Lung (tissue), 17 donors: ENCODE measurements at places on chromosomes 2 and 18.

DNA sequence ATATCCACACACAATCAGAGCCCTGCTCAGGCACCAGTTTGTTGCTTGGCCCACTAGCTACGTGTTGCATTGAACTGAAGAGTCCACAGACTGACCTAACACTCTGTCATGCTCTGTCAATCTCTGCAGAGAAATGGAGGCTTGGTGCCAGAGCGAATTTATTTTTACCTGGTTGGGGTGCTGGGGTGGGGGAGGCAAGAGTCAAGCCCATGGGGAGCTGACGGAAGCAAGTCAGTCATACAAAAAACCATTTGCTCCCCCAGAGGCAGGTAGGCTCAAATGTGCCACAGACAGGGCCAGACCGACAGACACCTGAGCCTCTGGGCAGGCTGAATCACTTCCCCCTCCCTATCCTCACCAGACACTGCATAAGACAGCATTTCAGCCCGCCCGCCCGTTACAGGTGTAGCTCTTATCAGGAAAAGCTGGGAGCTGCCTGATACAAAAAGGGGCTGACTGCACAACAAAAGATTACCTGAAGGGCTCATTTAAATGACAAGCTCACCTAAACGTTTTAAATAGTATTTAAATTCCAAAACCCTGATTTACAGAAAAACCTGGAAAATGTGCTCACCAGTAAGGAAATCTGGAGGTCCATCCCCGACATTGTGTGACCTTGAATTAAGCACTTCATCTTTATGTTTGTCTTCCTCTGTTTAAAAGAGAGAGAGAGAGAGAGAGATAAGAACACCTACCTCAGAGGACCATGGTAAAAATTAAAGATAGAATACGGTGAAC is 2.1 kb upstream of the PCBP1 start:
- DNase-seq: peak; percentile 22

DNA sequence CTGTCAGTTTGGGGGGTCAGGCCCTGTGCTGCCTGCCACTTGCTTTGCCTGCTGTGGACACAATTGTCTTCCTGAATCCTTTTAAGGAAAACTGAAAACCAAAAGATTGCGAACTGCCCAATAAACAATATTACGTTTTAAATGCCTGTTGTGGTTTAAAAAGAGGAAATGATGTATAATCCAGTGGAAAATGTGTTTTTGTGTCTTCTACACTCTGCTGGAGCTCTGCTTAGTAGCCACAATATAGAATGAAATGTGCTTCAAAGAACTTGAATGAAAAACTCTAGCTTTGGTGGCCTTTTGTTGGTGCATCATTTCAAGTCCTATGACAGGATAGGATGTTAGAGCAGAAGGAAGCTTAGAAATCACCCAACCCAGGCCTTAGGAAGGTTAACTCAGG is 23.2 kb upstream of the CABYR start:
- DNase-seq: no peak

GRCh38 chr2:98185801-98186200 is 98.8 kb downstream of the VWA3B start:
- DNase-seq: no peak

- DNase-seq: peak; percentile 43
Observed at GRCh38 chr2:20190876-20191713, 33.8 kb downstream of the SDC1 start.

- peak; percentile 57 for DNase-seq
Observed at GRCh38 chr2:54503192-54503591, 47.1 kb downstream of the SPTBN1 start.

GRCh38 chr2:24461685-24462084 is 29.4 kb upstream of the NCOA1 start:
- DNase-seq: no peak

DNA sequence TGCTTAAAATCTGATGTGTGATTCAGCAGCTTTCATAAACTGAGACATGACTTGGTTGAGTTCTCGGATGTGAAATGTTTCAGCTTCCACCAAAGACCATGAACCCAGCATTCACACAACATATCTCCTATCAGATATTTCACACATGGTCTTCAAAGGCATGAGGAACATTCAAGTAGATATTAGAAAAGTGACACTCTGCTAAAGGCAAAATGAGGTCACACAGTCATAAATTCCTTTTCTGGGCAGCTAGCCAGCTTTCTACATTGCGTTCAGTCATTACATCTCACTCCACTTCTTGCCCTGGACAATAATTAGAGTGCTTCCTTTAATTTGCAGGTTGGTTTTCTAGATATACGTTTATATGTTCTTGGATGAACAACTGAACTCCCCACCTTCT is 96.7 kb downstream of the GAREM1 start:
- DNase-seq: peak; percentile 25

DNA sequence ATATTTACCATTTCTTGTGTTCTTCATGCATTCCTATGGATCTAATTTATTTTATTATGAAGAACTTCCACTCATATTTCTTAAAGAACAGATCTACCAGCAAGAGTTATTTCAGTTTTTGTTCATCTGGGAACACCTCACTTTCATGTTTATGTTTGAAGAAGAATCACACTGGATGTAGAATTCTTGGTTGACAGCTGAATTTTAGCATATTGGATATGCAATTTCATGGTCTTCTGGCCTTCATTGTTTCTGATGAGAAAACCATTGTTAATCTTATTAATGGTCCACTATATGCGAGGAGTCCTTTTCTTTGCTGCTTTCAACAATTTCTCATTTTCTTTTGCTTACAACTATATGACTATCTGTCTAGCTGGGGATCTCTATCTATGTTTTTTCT is 189.2 kb downstream of the UXS1 start:
- DNase-seq: no peak

- DNase-seq: no peak
Observed at GRCh38 chr2:174589334-174589733, 8.3 kb downstream of the WIPF1 start.

DNA sequence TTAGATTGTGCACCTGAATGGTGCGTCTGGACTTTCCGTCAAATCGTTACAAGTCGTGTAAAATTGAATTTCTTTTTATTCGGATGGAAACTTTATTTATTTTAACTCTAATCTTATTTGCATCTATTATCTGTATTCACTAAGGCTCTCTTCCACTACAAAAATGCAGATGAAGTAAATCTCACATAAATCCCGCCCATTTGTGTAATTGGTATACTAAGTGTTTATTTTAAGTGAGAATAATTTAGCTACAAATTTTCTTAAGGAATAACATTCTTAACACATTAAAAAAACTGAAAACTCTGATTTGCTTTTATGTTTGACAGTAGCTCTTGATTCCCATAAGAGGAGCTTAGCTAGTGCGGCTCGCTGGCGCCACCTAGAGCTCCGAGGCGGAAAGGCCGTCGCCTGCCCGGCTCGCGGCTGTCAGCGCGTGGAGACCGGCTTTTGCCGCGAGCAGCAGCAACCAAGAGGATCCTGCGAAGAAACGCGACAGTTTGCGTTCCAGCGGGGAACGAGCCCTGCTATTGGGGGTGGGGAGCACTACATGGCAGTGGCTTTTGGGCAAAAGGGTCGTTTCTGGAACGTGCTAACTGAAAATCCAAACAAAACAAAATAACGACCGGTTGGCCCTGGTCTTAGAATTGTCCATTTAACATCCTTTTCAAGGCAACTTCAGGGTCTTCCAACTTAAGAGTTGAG is 6.7 kb downstream of the SP9 start:
- peak; percentile 88 for DNase-seq

DNA sequence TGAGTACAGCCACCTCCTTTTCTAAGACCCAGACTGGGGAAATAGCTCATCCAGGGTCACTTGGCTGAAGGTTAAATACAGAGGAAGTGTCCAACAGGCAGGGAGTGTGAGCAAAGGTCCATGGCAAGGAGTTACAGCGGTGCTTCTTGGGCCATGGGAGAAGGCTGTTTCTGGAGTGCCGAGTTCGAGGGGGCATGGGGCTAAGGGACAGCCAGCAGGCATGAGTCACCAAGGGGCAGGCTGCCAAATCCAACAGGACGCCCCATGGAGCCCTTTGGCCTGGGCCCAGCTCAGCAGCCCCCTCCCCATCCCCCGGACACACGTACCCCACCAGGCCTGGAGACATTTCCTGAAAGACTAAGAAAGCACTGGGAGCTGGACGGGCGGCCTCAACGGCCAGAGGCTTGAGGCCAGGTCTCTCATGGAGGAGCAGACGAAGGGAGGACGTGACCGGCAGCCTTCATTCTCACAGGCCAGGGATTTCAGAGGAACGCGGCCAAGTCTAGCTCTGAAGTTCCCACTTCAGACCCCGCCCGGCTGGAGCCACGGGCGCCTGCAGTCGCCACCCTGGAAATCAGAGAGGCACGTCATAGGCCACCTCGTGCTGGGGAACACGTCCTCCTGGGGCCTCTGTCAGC is 160.4 kb downstream of the SMAD7 start:
- peak; percentile 60 for DNase-seq

GRCh38 chr2:220151341-220151740 is 523.9 kb downstream of the SLC4A3 start:
- DNase-seq: no peak

DNA sequence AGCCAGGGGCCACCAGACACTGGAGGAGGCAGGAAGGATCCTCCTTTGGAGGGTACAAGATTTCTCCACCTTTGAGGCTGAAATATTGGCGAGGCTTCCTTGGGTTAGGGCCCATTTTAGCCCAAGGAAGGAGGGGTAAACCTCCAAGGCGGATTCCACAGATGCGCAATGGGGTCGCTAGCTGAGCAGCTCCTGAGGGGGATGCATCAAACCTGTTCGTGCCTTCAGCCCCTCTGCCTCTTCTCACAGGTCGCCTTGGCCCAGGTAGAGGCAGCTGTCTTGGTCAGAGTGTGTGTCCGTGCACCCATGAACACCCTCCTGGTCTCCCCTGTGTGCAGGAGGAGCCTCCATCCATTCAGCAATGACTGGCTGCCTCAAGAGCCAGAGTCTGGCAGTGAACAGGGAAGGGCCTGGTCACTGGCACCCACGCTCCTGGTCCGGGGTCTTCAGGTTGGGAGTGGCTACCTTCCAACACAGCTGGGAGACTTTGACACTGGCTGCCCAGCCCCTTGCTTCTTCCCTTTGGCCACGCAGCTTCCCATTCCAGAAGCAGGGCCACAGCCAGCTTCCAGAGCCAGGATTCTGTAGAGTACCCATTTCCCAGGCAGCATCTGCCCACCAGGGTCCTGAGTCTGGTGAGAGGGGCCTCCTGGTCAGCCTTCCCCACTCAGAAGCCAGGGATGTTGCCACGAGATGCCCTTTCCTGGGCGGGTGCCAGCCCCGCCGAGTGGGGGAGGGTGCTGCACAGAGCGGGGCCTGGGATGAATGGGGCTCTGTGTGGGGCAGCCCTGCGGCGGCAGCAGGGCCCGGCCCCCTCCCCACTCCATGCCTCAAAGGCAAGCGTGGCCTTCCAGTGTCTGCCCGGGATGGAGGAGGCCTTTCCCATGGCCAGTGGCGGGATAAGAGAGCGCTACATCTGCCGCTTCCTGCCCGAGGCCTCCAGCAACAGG is 95.8 kb upstream of the GPC1 start:
- no peak for DNase-seq

DNA sequence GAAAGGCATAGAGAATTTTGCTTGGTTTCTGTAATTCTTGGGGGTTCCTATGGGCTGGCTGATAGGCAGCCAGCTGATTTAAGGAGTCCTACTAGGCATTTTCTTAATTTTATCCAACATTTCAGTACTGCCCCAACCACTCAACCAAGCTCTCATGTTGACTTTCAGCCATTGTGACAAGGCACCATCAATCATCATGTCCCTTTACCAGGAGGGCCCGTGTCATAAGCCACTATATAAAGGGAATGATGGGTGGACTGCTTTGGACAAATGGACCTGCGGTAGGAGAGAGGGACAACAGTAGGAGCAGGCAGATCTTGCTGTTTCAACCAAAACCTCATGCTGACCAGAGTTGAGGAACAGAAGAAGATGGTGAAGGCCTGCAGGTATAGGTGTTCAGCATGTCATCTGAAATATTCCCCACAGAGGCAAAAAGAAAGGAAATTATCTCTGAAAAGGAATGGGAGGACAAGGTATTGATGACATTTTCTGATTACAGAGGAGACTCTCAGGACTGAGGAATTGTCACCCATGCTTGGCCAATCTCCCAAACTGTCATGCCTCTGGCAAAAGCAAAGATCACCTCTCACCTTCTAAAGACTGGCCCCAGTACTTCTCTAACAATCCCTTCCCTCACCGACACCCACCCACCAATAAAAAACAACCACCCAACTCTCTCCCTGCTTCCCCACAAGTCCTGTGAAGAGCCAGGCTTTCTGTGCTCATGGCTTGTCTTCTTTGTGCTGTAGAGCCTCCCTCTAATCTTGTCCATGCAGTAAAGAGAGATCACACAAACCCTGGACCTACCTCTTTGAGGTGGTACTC is 10.9 kb upstream of the TNP1 start:
- no peak for DNase-seq

DNA sequence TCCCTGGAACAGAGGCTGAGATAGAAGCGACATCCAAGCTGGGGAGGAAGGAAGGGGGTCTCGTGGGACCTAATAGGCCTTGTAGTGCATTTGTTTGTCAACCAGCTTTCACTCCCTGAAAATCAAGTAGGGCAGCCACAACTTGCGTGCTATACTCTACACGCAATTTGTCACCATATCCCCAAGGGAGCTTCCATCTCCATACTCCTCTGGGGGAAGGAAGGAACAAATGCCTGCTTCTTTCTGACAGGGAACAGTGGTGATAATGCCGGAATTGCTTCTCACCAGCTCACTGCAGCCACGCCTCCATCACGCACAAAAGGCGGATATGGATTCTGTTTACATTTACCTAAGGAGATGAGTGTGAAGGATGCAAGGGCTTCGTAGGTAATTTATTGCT is 213.4 kb downstream of the TMEM163 start:
- DNase-seq: no peak

GRCh38 chr2:133434959-133435668 is 133.1 kb downstream of the NCKAP5 start:
- DNase-seq: no peak

- no peak for DNase-seq
Observed at GRCh38 chr18:74797577-74798151, 200.0 kb downstream of the ZNF407 start.

DNA sequence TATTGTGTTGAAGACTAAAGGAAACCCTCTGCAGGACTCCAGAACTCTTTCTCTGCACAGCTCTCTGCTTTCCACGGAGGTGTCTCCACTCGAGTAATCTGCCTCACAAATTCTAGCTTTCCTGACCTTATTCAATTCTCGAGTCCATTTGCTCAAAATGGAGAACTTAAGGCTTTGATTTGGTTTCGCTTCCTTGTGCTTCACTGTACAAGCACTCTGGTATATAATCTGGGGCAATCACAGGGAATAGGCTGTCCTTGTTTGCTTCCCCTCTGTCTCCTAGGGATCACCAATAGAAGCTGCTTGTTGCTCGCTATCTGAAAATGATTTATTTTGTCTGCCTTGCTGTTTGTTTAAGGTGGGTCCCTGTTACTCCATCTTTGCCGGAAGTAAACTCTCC is 129.1 kb upstream of the DOCK10 start:
- DNase-seq: no peak

- DNase-seq: no peak
Observed at GRCh38 chr2:8154936-8155335, 526.9 kb upstream of the ID2 start.
